ENCODE measurements at places on chromosomes 3 and 15.

DNA sequence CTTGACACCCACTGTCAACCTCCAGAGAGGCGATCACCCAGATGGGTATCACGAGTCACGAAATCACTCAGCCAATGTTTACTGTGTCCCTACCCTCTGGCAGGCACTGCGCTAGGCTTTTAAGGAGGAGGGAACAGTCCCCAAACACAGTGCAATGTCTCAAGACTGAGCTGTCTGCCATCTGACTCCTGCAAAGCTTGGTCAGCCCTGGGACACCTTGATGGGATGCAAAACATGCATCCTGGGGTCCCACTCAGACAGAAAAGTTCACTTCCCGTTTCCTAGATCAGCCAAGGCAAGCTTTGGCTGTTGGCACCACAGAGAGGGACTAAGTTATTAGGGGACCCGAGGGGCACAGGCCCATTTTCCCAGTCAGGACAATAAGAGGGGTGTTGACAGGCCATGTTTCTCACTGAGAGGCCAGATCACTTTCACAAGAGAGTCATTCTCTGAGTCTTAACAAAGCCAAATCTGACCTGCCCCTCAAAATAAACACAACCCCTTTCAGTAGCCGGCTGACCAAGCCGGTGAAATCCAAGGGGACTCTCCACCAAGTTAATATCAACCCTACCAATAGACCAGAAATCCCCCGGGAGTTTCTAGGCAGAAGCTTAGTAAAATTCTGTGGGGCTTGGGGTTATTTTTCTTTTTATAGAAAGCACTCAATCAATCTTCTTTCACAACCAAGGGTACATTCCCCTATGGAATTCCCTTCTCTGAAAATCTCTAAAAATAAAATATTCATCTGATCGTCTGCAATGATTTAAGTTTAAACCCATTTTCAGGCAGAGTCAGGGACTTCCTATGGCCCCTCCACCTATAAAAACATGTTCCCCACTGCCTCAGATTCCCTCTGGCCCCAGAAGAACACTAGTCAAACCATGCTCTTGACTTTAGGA lies 3.5 kb downstream of the RFTN1 start:
- DNase-seq = no peak

- DNase-seq = no peak
Observed at GRCh38 chr15:58146211-58146610, 8.0 kb downstream of the AQP9 start.

DNA sequence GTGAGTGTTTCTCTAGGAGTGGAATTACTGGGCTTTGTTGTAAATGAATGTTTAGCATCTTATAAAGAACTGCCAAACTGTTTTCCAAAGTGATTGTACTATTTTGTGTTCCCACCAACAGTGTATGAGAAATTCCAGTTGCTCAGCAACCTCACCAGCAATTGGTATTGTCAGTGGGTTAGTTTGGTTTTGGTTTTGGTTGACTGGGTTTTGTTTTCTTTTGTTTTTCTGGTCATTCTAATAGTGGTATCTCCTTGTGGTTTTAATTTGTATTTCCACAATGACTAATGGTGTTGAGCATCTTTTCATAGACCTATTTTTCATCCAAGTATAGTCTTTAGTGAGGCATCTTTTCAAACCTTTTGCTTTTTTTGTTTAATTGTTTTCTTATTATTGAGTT lies 27.1 kb downstream of the FILIP1L start:
- no peak for DNase-seq

DNA sequence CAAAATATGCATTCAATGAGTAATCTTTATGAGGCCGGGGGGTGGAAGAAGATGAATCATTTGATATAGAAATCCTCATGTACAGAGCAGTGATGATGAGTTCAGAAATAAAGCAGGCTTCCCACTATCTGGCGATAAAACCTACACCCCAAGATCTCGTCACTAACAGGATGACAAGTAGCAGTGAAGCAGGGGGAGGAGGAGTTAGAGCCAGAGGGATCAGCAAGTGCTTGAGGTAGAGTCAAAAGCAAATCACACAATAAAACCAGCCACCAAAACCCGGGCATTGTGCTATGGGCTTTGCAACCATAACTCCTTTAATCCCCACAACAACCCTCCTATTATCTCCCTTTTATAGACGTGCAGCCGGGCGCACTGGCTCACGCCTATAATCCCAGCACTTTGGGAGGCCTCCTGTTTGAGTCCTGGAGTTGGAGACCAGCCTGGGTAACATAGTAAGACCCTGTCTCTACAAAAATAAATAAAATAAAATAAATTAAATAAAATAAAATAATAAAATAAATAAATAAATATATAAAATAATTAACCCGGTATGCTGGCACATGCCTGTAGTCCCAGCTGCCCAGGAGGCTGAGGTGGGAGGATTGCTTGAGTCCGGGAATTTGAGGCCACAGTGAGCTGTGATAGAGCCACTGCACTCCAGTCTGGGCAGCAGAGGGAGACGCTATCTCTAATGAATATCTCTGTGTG lies 53.0 kb downstream of the STARD5 start:
- DNase-seq = no peak

DNA sequence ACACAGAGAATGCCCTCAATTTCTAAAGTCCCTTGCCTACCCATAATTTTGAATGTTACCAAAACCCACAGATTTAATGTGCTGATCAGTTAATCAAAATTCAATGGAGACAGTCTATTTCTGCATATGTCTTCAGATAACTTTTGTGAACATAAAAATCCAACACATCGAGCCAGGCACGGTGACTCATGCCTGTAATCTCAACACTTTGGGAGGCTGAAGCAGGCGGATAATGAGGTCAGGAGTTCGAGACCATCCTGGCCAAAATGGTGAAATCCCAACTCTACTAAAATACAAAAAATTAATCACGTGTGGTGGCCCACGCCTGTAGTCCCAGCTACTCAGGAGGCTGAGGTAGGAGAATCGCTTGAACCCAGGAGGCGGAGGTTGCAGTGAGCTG lies 49.3 kb downstream of the PEAK1 start:
- DNase-seq = no peak

GRCh38 chr3:77685713-77686112 lies 645.8 kb downstream of the ROBO2 start:
- DNase-seq = no peak

- peak; percentile 37 for DNase-seq
Observed at GRCh38 chr3:44992555-44993470, 16.8 kb downstream of the EXOSC7 start.

GRCh38 chr3:50297384-50297775 lies 1.8 kb downstream of the HYAL3 start:
- peak; percentile 26 for DNase-seq

- no peak for DNase-seq
Observed at GRCh38 chr15:34594361-34594760, 10.9 kb upstream of the GOLGA8B start.

DNA sequence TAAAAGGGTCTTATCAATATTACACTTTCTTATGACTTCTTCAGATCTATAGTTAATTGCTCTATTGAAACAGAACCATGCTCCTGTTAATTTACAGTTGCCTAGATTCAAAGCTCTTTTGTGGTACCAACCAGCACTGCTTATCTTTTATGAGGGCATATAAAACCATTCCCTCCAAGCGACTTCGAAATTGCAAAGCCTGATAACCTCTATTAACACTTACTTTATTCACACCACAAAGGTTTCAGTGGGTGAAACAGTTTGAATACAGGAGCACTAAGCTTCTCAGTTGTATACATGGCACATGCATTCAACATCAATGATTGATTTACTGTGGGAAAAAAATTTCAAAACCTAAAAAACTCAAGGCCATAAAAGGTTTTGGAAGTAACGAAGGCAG lies 74.9 kb upstream of the PPIB start:
- DNase-seq = no peak

- DNase-seq = peak; percentile 80
Observed at GRCh38 chr3:197599089-197599765, 43.5 kb upstream of the BDH1 start.

DNA sequence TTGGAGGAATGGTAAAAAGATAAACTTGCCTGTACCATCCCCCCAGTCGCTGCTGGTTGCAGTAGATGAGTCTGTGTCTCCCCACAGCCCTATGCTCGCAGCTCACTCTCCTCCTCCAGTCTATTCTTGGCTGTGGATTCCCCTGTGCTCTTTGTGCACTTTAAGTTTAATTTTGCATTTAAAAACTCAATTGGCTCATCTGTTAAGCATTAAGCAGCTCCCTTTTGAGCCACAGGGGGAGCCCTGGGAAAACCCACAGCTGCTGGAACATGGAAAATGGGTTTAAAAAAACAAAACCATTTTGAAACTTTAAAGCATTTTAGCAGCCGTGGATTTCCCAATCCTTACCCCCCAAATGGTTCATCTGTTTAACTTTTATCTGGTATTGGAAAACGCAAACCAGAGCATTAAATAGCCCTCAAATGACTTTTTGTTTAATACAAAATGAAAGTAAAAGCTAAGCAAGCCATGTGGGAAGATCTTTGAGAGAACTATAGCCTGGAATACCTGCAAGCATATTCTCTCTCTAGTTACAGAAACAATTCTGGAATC lies 536.9 kb downstream of the ZIC1 start:
- DNase-seq = no peak

DNA sequence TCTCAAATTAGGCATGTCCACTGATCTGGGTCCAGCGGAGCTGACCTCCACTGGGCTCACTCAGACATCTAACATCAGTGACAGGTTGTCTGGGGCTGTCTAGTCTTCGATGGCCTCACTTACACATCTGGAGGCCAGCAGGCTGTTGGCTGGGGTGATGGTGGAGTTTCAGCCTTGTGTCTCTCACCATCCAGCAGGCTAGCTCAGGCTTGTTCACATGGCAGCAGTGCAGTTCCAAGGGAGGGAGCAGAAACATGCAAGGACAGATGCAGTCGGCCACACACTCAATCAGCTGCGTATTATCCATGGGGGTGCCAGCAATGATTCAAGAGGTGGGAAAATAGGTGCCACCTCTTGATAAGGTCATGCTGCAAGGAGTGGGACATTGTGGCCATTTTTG lies 292.5 kb downstream of the SHQ1 start:
- no peak for DNase-seq

GRCh38 chr15:47095833-47096232 lies 621.5 kb upstream of the SEMA6D start:
- no peak for DNase-seq

All from Caco-2 (cell line).